ENCODE measurements at places on chromosomes 1 and 21.
A peak's percentile ranks its signal among the peaks of the same experiment; 100 is the strongest.

DNA sequence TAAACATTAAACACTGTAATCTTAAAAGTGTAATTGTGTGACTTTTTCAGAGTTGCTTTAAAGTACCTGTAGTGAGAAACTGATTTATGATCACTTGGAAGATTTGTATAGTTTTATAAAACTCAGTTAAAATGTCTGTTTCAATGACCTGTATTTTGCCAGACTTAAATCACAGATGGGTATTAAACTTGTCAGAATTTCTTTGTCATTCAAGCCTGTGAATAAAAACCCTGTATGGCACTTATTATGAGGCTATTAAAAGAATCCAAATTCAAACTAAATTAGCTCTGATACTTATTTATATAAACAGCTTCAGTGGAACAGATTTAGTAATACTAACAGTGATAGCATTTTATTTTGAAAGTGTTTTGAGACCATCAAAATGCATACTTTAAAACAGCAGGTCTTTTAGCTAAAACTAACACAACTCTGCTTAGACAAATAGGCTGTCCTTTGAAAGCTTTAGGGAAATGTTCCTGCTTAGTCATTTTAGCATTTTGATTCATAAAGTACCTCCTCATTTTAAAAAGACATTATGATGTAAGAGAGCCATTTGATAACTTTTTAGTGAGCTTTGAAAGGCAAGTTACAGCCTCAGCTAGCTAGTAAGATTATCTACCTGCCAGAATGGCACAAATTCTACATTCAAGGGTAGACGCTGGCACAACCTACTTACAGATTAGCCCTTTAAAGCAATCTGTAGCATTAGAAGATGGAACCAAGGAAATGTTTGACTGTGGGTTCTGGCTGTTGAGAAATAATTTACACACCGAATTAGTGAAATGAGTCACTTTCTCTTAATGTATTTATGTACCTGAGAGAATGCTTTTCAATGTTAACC, 9.4 kb downstream of the SOD1 start:
- DNase-seq: no peak

DNA sequence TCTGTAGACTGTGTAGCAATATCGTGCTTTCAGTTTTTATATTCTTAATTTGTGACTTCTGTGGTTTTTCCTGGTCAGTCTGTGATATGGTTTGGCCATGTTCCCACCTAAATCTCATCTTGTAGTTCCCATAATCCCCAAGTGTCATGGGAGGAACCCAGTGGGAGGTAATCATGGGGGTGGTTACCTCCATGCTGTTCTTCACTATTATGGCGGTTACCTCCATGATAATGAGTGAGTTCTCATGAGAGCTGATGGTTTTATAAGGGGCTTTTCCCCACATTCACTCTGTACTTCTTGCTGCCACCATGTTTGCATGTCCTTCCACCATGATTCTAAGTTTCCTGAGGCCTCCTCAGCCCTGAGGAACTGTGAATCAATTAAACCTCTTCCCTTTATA, 169.8 kb downstream of the LEPR start:
- DNase-seq: no peak

- DNase-seq: no peak
Observed at GRCh38 chr1:94090761-94091160, 30.2 kb downstream of the ABCA4 start.

DNA sequence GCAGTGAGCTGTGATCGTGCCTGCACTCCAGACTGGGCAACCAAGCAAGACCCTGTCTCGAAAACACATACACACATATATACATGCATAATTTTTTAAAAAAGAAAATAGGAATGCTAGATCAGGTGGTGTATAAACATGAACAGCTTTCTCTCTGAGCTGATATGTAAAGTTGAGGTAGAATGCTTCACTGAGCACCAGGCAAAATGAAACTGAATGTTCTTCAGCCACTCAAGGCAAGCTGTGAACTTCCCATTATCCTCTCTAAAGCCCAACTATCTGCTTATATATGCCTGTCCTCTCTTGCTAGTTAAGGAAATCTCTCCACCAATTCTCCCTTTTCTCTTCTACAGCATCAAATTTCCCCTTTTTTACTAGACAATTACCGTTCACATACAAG, 93.0 kb downstream of the NUF2 start:
- no peak for DNase-seq

DNA sequence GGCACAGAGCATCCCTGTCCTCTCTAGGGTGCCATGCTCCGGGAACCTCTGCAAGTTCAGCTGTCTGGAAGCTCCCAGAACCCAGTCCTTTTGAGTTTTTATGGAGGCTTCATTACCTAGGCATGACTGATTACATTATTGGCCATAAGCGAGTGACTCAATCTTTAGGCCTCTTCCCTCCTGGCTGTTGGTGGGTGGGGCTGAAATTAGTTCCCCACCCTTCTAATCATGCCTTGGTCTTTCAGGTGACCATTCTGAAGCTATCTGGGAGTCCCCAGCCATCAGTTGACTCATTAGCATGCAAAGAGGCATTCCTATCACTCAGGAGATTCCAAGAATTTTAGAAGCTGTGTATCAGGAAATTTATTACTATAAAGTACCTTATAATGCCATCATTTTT, 46.6 kb downstream of the WLS start:
- DNase-seq: peak; percentile 46

DNA sequence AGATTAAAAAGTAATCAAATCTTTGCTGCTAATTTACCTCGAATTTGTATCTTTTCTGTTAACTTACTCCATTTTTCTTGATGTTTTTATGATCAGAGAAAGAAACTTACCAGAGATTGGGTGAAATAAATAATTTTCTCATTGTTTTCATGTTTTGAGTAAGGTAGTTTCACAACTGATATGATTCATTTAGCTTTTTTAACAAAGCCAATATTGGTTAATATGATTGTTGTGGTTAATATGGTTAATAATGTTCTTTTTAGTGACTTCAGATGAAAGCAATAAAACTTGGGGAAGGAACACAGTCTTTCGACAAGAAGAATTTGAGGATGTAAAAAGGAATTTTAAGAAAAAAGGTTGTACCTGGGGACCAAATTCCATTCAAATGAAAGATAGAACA, 48.1 kb downstream of the MAP3K21 start:
- DNase-seq: no peak

DNA sequence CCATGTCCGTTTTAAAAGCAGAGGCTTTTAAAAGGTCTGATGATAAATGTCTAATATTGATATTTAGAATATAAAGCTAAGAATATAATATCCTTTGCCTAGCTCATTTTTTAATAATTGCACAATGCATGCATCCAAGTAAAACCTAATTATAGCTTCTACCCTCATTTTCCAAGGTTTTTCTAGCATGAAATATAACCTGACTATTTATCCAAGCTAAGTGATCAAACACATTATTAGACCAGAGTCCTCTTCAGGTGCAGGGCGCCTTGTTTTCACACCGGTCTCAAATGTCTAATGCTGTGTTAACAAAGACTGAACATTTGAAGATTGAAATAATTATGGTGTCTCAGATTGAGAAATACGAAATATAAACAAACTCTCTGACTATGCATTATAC, 648.9 kb upstream of the CXADR start:
- DNase-seq: no peak

Data from LoVo (cell line).